ENCODE measurements at places on chromosomes 5 and 9.
A peak's percentile ranks its signal among the peaks of the same experiment; 100 is the strongest.

DNA sequence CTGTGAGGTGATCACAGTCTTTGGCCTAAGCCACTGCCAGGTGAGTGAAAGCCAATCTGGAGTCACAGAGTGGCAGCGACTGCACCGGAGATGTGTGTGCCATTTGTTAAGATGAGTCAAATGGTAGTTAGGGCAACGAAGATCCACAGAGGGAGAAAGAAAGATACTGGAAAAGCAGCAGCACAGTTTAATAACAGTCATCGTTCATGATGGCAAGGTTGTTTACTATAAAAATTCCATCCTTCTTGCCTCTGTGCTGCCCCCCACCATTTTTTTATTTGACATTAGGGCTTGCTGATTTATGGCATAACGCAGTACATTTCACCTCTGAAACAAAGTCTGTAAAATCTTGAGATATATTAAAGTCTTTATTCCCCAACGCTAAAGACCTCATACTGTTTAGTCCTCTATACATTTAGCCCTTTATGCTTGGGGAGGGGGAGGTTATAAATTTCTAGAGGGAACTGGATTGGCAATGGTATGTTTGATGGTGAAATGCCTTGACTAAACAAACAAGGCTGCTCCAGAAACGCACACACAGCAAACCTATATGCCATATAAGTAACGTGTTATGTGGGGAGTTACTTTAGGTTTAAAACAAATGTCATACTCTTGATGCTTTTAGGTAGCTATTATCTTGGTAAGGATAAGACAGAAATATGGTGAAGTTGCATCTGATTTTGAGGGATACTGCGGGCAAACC is 55.8 kb upstream of the ABL1 start:
- DNase-seq, result no peak

GRCh38 chr9:5857928-5858327 is 25.0 kb upstream of the ERMP1 start:
- no peak for DNase-seq

DNA sequence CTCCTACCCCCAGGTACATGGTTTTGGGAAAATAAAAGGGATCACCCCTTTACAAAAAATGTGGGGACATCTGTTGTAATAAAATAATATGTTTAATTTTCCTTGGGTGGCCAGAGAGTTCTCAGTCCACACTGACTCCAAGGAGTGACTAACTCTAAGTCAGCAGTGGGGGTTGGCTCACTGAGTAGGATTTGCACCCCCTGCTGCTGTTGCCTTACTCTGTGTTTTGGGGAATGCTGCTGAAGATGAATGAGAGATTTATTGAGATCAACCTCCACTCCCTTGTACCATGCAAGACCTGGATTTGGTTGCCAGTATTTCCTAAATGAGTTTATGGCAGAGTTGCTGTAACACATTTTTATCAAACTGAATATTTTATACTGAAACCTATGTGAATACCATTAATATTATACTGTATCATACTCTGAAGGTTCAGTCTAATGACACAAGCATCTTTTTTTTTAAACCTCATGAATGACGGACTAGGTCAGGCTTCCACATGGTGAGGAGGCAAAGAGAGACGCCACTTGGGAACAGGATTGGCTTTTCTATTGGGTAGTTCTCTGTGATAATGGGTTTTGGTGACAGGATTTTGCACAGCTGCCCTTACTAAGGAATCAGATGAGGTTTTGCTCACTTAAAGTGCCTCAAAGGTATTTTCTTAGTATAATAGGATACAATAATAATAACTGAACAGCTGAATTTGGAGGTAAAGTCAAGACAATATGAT is 121.3 kb upstream of the OSMR start:
- DNase-seq, result no peak

GRCh38 chr9:21995006-21995665 is 545 bp downstream of the CDKN2B-AS1 start:
- DNase-seq, result peak; percentile 75

DNA sequence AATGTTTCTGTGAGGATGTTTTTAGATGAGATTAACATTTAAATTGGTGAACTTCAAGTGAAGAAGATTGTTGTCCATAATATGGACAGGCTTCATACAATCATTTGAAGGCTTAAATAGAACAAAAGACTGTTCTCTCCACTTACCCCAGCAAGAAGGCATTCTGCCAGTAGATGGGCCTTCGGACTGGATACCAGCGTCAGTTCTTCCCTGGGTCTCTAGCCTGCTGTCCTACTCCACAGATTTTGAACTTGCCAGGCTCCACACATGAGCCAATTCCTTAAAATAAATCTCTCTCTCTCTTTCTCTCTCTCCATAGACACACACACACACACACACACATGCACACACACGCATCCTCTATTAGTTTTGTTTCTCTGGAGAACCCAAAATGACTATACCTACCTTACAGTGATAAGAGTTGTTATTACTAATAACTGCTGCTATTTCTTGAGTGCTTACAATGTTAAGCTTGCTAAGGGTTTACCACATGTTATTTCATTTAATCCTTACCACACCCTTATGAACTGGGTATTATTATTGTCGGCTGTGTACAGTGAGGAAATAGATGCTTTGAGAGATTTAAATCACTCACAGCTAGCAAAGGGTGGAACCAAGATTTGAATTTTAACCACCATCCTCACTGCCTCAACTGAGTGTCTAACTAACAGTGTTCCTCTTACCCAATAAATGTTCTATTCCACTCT is 19.8 kb upstream of the IQGAP2 start:
- no peak for DNase-seq

DNA sequence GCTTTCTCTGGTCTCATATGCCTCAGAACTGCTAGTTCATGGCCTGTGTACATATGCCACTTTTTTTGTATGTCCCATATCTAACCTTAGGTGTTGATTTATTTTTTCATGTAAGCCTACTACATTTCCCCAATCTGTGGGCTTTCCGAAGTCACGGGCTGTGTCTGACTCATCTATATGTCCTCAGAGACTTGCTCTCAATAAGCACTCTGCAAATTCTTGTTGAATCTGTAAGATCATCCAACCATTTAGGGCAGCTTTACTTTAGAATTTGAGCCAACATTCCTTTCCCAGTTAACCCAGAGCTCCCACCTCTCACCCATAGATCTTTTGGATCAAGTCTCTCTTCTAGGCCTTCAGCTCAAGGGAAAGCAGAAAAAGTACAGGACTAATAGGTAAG is 263.4 kb downstream of the SEC61B start:
- DNase-seq, result no peak

DNA sequence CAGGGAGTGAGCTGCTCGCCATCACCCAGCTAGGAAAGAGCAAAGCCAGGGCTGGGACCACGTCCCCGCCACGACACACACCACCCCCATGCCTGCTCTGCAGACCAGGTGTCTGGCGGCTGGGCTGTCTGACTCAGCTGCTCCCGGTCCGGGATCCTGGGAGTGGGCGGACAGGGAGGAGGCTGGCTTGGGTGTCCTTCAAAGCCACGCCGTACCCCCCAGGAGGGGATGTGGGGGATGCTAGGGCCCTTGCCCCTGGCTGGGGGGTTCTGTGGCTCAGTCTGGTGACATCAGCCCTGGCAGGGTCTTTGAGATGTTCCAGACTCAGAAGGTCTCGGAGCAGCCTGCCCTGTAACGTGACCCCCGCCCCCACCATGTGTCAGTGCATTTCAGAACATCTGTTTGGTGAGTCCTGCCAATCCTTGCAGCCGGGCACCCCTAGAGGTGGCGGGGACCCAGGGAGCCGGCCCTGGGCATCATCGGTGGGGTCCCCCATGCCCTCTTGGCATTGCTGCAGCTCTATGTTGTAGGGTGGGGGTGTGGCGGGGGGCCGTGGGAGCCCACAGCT is 62.3 kb downstream of the HMCN2 start:
- DNase-seq, result no peak

DNA sequence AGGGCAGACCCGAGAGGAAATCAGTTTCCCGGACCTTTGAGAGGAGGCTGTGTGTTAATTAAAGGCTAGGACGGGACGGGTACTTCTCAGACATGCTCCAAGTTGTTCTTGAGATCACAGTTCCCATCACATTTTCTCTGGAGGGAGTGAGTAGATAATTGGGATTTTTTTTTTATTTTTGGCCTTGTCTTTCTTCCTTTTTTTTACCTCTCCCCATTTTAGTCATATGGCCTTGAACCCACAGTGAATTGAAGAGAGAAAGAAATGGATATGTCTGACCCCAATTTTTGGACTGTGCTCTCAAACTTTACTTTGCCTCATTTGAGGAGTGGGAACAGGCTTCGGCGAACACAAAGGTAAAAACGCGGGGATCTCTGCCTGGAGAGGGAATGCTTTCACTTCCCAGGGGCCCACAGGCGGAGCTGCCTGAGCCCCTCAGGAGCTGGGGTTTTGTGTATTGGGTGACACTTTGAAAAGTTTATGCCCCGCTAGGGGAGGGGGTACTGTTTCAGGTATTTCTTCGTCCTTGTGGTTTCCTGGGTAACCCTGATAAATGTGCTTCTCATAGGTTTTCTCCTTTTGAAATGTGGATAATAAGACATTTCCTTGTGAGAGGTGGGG is 191.8 kb downstream of the CD180 start:
- peak; percentile 10 for DNase-seq
